Non-pigmented ciliary epithelial cell (primary cell): ENCODE measurements at places on chromosomes 5 and 9.

- no peak for DNase-seq
Measured at GRCh38 chr5:72694856-72695255, 121.6 kb upstream of the TNPO1 start.

GRCh38 chr9:125867751-125868415 is 120.7 kb downstream of the PBX3 start:
- no peak for DNase-seq

DNA sequence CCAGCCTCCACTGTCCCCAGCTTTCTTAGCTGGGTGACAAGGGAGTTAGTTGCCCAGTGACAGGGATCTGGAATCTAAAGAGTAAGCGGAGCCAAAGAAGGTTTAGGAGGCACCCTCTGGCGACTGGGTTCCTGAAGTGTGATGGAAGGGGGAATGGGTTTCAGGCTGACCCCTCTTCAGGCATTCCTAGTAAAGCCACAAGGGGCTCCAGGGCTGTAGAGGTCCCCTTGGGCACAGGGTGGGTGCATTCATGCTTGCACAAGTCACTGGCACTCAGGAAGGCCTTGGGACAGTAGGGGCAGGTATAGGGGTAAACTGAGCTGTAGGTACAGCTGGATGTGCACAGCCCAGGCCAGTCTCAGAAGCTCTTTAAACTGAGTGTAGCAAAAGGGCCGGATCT is 74.2 kb downstream of the CPLANE1 start:
- no peak for DNase-seq

- no peak for DNase-seq
Measured at GRCh38 chr5:158286827-158287226, 427.9 kb upstream of the CLINT1 start.

DNA sequence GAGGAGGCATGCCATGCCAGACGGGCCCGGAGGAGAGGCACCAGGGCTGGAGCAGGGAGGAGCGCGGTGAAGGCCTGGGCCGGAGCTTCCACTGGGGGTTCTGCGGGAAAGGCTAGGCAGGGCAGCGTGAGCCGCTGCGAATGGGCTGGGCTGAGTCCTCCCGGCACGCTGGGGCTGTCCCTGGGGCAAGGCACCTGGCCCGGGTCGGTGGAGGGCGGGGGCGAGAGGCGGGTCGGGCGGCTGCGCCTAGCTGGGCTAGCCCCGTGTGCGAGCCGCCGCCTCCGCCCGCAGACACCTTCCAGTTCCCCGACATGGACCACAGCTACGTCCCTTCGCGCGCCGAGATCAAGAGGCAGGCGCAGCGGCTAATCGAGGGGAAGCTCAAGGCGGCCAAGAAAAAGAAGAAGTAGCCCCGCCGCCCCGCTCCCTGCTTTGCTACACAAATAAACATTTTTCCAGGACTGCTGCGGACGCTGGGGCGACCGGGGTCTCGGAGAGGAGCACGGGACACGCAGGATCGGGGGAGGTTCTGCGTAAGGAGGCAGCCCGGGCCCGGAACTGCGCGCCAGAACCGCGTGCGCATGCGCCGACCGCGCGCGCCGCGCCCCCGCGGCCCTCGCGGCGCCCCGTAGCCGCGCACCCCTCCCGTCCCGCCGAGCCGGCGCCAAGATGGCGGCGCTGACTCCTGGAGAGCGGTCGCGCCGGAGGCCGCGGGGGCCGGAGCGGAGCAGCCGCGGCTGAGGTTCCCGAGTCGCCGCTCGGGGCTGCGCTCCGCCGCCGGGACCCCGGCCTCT is at the start of gene RABL6:
RABL6 (plus strand) TSS at position 668 of the 794 bp plus-strand sequence. CDS start 249 bp downstream, outside the sequence.
- no peak for DNase-seq

- DNase-seq, result no peak
Measured at GRCh38 chr9:106420511-106420944, 442.4 kb upstream of the ZNF462 start.

- DNase-seq, result no peak
Measured at GRCh38 chr5:17434982-17435381, 63.0 kb upstream of the TAF11L2 start.

DNA sequence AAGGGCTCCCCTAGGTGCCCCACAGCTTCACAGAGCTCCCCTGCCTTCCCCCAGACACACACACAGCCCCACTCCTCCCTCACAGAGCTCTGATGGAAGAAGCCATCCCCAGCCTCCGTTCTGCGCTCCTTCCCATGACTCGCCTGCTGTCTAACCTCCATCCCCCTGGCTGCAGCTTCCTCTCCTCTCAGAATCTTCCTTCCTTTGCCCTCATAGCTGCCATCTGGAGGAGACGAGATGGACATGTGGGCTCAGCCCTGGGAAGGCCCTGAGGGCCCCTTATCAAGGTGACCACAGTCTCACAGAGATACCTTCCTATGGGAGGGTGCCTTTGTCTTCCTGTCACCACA is 94.3 kb downstream of the PCDH1 start:
- no peak for DNase-seq

GRCh38 chr9:87512311-87512710 is 14.6 kb downstream of the DAPK1 start:
- DNase-seq, result no peak

GRCh38 chr9:116547729-116548426 is 139.2 kb upstream of the TRIM32 start:
- DNase-seq, result no peak

- DNase-seq, result no peak
Measured at GRCh38 chr9:37325778-37326177, 96.7 kb upstream of the GRHPR start.

GRCh38 chr9:112884101-112884500 is 6.6 kb downstream of the SLC46A2 start:
- no peak for DNase-seq

- DNase-seq, result no peak
Measured at GRCh38 chr9:37995348-37995737, 73.7 kb downstream of the SHB start.

DNA sequence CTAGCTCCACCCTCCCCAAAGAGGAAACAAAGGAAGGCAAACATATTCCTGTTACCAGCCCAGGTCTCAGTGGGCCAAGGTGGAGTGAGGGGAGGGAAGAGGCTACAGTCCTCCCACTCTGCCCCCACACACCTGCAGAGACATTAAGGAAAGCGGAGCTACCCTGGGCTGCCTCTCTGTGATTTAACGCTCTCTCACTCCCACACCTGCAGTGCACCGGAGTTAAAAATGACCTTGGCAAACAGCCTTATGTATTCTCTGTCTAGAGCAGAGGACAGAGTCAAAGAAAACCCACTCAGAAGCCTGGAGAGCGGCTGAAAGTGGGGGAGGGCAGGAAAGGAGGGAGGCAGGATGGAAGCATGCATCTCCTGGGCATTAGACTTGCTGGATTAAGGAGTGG is 32.7 kb downstream of the KCNIP1 start:
- DNase-seq, result no peak

DNA sequence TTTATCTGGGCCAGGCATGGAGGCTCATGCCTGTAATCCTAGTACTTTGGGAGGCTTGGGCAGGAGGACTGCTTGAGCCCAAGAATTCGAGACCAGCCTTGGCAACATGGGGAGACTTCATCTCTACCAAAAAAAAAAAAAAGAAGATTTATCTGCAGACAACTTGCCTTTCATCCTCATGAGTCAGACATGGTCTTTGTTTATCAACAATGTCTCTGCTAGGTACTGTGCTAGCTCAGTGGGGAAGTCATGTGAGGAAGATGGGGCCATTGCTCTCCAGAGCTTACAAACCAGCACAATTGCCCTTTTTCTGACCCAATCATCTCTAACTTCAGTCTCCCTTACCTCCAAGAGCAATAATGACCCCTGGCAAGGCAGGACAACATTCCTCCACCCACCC is 1.6 kb downstream of the URM1 start:
- no peak for DNase-seq

- DNase-seq, result no peak
Measured at GRCh38 chr9:117535973-117536372, 121.1 kb upstream of the ASTN2 start.

DNA sequence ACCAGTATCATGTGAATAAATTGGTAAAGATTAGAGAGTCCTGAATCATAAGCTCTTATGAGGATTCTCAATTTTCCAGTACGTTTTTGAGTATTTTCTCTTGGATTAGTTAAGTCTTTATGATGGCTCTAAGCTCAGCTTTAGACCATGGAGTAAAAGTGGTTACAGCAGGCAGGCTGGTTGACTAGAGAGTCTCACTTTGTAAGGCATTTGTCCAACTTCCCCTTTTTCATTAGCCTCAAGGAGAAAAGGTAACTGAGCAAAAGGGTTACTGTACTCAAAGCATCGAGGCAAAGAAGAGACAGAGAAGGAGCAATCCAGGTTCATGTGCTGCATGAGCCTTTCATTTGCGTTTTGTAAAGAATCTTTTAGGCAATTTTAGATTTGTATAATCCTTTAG is 8.5 kb downstream of the NOP16 start:
- DNase-seq, result no peak

DNA sequence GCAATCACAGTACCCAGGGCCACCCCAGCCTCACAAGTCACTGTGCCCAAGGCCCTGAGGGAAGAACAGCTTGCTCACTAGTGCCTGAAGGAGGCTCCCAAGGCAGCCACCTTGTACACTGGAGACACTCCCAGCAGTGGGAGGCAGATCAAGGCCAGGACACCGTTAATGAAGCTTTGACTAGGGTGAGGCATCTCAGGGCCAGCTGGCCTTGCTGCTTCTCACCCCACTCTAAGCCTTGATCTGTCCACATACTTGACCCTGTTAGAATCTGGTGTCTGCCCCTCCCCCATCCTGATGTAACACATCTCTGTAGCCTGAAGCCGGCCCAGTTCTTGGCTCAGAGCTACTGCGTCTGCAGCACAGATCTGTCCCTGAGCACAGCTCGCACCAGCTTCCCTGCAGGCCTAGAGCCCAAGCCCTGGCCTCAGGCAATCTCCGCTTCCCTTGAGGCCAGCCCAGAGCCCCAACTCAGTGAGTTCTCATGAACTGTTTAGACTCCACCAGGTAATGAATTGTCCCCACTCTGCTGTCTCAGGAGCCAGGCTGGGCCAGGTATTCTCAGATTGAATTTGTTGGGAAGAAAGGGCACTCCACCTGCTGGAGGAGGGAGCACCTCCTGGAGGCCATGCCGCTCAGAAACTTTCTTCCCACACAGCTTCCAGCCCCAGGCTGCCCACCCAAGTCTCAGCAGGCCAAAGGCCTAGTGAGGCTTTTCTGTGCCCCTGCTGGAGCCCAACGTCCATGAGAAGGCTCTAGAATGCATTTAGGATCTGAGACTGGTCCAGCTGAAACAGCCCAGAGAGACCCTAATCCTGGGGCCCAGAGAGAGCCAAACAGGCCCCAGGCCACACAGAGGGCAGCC is 13.4 kb upstream of the JADE2 start:
- DNase-seq, result no peak

DNA sequence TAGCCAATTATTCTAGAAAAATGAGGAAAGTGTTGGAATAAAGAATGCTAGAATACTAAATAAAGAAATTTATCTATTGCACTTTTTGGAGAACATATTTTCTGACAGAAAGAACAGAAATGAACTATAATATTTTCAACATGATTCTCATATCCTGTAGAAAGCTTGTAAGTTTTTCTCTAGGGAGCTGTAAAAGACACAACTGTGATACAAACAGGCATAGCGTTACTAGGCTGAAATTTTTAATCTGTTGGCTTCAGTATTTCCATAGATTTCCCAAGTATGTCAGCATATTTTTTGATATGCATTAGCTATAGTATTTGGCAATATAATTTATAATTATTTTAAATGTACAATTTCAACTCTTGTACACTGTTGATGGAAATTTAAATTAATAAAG is 31.3 kb downstream of the ANXA1 start:
- DNase-seq, result no peak

DNA sequence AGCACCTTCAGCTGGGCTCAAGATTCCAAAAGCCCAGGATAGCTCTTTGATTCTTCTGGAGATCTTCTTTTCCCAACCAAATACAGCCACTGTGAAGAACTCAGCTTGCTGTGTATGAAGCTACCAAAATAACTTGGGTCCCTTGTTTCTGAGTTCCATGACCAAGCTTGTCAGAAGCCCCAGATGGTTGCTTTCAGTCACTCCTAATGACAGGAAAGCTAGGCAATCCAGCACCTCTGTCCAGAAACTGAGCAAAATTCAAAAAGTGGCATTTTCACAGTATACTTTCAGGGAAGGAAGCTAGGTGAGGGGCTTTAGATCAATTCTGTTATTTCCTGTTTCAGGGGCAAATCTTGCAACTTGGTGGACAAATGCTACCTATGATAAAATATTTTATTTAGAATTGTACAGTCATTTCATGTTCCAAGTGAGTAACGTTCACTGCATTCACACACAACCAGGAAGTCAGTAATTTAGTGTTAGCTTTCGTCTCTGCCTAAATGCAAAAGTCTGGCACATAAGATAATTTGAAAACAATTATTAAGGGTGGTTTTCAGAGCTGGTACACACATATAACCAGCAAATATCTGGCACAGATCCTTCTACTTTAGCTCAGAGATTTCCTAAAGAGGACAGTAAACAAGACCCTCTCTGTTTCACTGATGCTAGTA is 330.1 kb downstream of the GLIS3 start:
- DNase-seq, result no peak

DNA sequence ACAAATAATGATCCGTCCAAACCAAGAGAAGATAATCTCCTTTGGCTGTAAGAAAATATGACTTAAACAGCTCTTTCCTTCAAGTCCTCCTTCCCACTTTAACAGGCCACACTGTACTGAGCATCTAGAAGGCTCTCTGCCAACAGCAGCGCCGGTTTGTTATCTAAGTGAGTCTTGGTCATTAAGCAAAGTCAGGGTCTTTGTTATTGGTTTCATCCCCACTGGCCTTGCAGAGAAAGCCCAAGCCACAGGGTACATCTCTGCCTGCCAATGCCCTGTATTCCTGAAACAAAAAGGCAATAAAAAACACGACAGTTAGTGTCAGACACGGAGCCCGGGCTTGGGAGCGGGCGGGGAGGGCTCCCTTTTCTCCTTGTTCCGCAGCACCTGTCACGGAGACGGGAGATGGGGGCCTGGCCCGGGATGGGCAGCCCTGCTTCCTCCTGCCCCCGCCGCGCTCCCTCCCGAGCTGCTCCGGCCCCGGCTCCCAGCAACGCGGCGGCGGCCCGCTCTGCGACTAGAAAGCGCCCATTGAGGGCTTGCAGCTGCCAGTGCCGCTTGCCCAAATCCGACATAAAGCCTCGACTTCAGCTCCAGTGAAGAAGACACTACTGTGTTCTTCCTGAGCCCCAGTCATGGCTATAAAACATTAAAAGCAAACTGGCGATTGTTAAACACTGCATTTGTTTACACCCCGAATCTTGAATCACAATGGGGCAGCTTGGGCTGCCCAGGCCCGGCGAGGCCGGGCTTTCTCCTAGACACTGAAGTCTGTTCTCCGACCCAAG is 28.1 kb upstream of the PIK3R1 start:
- DNase-seq, result no peak

DNA sequence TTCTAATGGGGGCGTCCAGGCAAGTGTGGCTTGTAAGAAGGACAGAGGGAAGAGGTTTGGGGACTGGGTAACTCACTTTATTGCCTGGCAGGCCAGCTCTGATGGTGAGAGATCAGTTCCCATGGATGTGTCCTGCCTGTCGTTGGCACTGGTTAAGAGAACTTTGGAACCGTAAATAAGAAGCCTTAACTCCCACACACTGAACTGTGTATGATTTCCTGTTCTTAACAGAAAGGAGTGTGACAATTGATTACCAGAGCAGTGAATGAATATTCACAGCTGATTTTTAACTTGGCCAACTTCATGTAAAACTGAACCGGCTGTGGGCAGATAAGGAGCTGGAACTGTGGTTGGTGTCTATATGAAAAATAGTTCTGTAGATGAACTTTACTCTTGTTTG is 63.2 kb downstream of the MEGF10 start:
- DNase-seq, result no peak

- DNase-seq, result no peak
Measured at GRCh38 chr9:24011009-24011717, 185.1 kb upstream of the ELAVL2 start.

- no peak for DNase-seq
Measured at GRCh38 chr5:107040907-107041306, 629.8 kb downstream of the EFNA5 start.
